Brain (organoid and tissue), 16 donors: ENCODE measurements at places on chromosomes 1 and 21.

GRCh38 chr1:241716915-241717656, 65.0 kb downstream of the WDR64 start:
- no peak for DNase-seq

DNA sequence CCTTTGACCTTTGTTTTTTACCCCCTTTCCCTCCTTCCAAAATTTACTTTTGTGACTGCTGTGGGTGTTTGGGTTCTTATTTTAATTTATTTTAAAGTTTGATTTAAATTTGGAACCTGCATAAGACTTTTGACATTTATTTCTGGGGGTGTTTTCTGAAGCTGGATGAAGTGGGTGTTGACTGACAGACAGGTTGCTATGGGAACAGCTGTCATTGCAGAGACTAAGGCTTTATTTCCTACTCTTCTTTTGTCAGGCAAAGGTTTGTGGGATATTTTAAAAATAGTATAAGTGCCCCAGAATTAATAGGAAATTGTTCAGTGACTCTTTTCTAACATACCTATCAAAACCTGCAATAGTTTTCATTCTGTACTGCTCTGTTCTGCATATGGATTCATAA, 290.8 kb upstream of the ESRRG start:
- no peak for DNase-seq

- no peak for DNase-seq
Observed at GRCh38 chr1:10652626-10653025, 143.8 kb downstream of the CASZ1 start.

DNA sequence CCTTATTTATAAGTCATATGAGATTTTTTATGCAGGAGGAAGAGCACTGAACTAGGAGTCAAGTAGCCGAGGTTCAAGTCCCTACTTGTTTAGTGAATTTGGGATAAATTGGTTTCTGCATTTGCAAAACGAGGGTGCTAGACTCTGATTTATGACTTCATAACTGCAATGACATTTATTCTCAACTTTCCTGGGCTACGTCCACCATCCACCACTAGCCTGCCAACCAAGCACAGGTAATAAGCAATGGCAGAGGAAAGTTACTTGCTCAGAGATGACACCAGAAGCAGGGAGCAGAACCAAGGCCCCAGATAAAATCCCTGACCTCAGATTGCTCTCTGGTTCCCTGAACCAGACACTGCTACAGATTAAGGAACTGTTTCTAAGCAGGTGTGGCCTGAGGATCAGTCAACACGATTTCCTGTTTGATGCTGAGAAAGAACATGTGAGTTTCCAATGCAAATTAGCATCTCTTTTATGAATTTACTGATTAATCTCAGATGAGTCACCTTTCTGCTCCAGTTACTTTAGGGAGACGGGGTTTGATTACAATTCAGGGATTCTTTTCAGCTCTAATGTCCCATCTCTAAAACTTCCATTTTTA, 52.7 kb downstream of the PLPP3 start:
- DNase-seq = no peak

- no peak for DNase-seq
Observed at GRCh38 chr1:206971029-206971655, 882 bp upstream of the FCAMR start.
